Stimulated activated CD8-positive, alpha-beta memory T cell treated with anti-CD3 and anti-CD28 coated beads, Interleukin-15, amount 100 ng/mL, for 24 hours (primary cell): ENCODE measurements at places on chromosomes 1 and 21.

GRCh38 chr1:27496604-27497155, 6.7 kb upstream of the WASF2 start:
- no peak for DNase-seq

GRCh38 chr1:156033011-156033410, 12.3 kb upstream of the SSR2 start:
- DNase-seq: no peak

GRCh38 chr1:199684686-199685273, 342.7 kb upstream of the NR5A2 start:
- no peak for DNase-seq

GRCh38 chr21:33035147-33035546, 9.4 kb downstream of the OLIG2 start:
- no peak for DNase-seq

DNA sequence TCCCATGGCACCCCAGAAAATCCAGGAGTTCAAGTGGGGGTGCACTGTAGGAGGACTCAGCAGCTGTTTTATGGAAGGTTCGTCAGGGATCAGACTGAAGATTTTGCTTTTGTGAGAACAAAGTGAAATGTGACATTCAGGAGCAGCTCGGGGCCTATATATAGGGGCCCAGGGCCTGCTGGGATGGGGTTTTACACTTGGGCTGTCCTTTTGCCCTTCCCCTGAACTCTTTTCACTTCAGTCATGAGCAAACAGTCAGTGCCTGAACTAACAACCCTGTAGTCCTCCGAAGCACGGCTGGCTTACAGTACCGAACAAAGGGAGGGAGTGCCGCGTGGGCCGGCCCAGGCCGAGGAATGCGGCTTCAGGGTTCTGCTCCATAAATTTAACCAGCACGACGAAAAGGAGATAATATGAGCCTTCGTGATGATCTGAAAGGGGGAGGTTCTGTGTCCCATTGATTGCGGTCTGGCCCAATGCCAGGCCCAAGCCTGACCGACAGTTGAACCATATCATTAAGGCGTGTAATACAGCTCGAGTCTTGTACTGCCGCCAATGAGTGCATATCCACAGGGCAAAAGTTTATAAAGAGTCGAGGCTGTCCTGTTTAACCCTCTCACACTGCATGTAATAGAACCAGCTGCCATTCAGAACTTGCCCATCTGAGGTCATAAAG, 139.9 kb downstream of the DHRS3 start:
- no peak for DNase-seq
